Cortex of kidney (tissue), 1 donor: ENCODE measurements at places on chromosomes 12 and 14.

DNA sequence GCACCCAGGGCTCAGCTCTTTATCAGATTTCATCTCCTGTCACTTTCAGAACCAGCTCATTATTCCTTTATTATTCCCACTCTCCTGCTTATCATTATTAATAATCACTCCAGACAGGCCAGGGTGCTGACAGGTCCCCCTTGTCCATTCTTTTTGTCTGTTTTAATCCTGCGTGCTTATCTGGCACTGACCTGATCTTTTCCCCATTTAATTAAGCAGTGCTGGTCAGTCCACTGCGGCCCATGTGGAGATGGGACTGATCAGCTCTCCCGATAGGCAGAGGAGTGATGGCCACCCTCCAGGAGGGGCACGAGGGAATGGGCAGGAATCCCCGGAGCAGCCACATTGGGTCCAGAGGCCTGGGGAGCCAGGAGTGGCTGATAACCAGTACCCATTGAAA, 55.5 kb upstream of the GPATCH2L start:
- DNase-seq, result no peak

DNA sequence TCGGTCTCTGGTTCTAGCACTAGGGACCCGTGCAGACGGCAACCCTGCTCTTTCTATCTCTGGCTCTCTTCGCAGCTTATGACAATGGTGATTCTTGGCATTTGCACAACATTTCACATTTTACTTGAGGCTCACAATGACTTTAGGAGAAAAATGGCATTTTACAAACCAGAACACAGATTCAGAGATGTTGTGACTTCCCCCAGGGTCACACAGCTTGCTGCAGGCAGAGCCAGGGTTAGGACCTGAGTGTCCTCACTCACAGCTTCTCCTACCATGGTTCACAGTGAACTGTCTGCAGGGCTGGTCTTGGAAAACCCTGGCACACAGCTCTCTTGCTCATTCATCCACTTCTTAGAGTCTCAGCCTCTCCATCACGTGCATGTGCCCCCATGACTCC, 23.7 kb downstream of the P2RX7 start:
- no peak for DNase-seq

- no peak for DNase-seq
Observed at GRCh38 chr14:84882830-84883229, 647.1 kb upstream of the FLRT2 start.

DNA sequence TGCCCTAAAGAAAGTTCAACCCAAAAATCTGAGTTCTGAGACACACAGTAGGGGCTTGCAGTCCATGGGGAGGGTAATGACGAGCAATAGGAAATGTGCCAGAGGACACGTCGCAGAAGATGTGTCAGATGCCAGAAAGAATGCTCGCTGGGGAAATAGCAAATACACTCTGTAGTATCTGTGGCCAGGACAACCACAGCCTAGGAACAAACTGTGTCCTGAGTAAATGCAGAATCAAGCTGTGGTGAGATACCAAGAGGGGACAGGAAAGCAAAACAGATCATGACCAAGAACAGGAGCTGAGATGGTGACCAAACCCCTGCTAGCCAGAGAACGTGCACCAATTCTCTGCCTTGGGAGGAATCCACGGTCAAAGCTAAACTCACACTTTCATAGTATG, 9.1 kb downstream of the CRACR2A start:
- DNase-seq, result no peak

DNA sequence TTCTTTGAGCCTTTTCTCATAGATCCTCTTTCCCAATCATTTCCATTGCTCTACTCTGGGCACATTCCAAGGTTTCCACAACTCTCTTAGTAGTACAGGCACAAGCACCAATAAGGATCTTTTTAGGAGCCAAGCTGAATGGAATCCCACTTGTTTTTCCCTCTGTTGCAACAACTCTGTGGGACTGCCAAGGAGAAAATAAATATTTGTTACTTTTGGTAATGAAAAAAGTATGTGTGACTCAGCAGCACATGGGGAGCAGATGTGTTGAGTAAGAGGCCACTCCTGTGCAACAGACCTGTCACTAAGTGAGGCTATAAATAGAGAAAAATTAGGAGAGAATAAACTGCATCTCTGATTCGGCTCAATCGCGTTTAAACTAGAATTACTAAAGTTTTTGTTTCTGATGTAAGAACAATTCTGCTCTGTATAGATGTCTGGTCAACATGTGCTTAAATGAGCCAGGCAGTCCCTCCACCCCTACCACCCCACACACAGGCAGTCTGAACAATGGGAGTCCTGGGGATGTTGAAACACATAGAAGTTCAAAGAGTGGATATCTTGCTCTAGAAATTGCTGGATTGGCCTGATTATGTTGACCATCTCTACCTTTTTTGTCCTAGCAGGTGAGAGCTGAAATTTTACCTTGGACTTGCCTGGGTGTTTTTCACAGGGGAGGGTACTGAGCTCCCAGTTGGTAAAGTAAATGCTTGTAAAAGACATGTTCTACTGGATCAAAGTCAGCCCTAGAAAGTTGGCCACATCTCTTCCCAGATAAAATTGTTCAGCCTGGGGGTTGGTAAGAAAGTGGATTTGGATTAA, 244.3 kb upstream of the NOVA1 start:
- DNase-seq, result no peak

DNA sequence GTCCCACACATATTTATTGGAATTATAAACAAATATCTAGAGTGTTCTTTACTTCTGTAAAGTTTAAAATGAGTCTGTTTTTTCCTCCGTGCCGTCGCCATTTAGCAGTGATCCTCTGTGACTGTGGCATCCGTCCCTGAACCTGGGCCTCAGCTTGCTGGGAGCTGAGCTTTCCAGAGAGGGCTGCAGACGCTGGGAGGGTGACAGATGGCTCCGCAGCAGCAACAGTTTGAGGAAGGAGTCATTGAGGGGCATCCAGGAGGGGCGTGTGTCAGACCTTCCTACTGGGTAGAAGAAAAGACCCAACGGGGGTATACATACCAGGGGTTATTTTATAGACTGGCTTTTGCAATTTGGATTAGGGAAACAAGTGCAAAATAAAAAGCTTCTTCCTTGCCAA, 47.9 kb downstream of the NEUROD4 start:
- no peak for DNase-seq

DNA sequence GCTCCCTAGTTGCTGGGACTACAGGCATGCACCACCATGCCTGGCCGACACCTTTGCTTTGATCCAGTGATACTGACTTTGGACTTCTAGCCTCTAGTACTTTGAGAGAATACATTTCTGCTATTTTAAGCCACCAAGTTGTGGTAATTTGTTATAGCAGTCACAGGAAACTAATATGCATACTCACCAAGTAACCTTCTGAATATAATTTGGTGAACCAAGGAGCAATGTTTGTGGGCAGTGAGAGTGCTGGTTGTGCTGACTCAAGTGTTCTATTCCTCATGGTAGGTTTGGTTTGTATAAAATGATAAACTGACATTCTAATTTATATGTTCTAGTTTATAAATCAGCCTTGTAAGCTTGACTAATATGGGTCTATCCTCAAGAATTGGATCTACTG, 42.4 kb upstream of the MMP19 start:
- no peak for DNase-seq

DNA sequence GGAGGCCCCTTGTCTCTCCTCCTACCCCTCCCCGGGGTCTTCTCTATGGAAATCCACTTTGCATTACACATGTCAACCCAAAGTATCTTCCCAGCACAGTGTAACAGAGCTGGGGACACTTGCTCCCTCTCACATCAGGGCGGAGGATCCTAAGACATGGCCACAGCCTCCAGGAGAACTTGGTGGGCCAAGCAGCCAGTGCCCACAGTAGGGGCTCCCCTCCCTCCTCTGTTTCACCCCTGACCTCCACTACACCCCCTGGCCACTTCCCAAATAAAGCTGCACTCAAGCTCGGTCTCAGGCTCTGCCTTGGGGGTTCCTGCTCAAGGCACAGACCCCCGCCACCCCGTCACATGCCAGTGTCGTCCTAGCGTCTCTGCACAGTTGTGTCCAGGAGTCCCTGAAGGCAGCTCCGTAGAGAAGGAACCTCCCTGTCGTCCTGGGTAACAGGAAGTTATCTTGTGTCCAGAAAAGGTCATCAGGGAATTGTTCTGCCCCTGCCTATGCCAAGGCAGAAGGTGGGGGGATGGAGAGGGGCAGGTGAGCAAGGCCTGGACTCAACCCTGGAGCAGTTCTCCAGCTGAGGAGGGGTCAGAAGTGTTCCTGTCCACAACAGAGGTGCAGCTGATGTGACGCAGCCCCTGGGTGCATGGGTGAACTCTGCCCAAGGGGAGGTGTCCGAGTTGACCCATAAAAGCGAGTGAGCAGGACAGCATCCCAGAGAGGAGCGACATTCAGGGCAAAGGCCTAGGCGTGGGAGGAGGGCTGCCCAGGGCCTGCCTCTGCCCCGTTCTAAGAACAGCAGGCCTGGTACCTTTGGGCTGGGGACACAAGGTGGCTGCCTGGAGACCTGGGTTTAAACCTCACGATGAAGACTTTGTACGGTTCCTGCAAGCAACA, 25.5 kb downstream of the DIO3 start:
- DNase-seq, result no peak

DNA sequence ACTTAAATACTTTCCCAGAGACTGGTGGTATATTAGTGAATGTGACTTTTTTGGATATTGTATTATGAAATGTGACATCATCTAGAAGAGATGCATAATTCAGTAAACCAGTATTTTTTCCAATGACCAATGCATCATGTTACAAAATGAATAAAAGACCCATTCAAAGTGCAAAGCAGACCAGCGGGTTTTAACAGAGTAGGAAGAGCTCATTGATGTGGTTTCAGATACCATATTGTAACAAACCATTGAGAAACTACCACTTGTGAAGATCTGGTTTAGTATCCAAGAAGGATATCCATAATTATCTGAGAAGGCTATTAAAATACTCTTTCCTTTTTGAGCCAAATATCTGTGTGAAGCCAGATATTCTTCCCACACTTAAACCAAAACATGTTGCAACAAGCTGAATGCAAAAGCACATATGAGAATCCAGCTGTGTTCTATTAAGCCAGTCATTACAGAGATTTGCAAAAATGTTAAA, 47.7 kb downstream of the MVK start:
- no peak for DNase-seq

DNA sequence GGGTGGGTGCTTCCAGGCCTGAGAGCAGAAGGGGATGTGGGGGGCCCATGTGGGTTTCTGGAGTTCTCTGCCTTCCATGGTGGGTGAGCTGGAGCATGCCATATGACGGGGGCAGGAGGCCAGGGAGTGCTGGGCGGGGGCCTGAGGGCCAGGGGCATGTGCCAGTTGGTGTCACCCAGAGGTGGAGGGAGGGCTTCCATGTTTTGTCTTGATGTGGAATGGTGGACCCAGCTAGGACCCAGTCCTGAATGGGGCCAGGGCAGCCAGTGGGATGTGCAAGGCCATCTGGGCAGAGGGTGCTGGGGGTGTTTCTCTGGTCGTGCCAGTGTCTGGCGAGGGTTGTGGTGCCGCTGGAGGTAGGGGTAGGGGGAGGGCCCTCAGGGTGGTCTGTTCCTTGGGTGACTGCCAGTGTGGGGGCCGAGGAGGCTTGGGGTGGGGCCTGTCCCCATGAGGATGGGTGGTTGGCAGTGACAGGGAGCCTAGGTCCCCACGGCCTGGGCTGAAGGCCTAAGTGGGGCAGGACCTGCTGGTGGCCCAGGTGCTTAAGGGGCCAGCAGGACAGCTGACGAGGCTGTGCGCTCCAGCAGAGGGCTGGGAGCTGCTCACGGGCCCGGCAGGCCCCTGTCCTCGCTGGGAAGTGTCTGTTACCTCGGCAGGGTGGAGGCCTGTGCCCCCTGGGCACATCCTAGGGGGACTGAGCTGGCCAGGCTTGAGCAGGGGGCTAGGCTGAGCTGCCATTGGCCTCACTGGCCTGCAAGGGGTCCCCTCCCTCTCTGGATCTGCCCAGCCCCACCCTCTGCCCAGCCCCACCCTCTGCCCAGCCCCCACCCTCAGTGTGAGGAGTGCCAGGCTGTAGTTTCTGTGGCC, 26.8 kb downstream of the CEP170B start:
- DNase-seq, result no peak

- no peak for DNase-seq
Observed at GRCh38 chr12:115776399-115776798, 501.1 kb downstream of the MED13L start.

DNA sequence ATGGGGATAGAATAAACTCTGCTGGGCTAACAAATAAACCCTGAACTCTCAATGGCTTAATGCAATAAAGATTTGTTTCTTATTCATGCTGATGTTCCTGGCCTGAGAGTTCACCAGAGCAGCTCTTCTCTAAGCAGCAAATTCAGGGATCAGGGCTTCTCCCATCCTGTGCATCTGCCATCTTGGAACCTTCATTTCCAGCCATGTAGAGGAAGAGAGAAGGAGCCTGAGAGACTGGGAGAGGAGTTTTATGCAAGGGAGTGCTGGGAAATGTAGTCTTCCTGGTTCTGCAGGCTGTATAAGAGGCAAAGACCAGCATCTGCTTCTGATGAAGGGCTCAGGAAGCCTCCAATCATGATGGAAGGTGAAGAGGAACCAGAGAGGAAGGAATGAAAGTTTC, 20.6 kb upstream of the APOLD1 start:
- DNase-seq, result no peak

GRCh38 chr12:100142851-100143559, at the start of gene BLTP3B:
Gene BLTP3B, minus strand, starts transcription at chr12:100142874. Its CDS starts 239 bp downstream, at chr12:100142635.
- DNase-seq, result no peak

DNA sequence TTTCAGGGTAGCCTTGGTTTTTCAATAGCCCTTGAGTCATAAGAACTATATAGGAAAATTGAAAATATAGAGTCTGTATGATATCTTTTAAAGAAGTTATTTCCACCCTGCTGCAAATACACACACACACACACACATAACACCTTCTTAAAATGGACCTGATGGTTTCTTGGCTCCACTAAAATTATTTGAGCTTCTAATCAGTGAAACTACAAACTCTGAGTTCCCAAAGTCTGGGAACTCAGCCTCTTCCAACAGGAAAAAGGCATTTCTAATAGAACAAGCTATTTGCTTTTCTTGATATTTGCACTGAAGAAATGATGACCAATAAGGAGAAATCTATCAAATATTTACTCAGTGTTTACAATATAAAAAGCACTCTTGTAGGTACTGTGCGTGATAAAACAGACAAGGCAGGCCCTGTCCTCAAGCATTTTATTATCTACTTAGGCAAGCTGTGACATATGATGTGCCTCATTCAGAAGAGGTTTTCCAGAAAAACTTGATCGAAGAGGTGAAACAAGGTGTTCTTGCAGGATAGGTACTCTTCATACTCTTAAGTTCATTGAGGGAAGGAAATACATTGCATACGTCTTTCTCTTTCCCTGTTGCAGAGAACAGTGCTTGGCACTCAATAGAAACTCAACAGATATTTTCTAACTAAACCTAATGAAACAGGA, 88.6 kb downstream of the MGST1 start:
- DNase-seq, result no peak

DNA sequence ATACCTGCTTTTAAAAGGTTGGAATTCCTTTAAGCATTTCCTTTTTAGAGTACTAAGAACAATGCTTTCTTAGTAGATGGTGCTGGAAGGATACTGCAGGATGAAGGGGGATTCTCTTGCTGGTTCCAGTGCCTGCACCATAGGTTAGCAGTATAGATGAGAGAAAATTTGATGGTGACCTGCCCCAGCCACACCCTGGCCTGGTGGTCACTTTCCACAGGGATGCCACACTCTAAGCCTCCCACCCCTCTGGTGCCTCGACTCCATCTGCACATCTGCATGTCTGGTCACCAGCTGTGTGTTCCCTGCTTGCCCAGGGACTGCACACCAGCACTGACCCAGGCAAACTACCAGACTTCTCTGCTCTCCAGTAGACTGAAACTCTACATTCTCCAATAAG, 19.1 kb downstream of the SLC2A3 start:
- no peak for DNase-seq
